AG04450 (cell line): ENCODE measurements at places on chromosomes 7 and 10.
A peak's percentile ranks its signal among the peaks of the same experiment; 100 is the strongest.

DNA sequence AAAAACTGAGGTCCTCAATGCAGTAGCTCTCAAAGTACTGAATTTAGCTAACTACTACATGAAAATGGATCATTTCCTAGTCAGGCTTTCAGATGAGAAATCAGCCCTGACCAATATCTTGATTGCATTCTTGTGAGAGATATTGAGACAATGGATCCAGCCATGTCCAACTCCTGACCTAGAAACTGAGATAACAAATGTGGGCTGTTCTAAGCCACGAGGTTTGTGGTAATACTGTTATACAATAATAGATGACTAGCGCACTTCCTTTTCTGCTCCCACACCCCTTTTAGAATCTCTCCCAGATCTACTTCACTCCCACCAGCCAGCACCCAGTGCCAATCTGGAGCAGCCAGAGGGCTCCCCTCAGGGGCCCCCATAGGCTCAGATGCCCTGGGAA lies 209.3 kb upstream of the KMT2E start:
- no peak for DNase-seq

- no peak for DNase-seq
Measured at GRCh38 chr7:86706406-86706805, 62.7 kb downstream of the GRM3 start.

DNA sequence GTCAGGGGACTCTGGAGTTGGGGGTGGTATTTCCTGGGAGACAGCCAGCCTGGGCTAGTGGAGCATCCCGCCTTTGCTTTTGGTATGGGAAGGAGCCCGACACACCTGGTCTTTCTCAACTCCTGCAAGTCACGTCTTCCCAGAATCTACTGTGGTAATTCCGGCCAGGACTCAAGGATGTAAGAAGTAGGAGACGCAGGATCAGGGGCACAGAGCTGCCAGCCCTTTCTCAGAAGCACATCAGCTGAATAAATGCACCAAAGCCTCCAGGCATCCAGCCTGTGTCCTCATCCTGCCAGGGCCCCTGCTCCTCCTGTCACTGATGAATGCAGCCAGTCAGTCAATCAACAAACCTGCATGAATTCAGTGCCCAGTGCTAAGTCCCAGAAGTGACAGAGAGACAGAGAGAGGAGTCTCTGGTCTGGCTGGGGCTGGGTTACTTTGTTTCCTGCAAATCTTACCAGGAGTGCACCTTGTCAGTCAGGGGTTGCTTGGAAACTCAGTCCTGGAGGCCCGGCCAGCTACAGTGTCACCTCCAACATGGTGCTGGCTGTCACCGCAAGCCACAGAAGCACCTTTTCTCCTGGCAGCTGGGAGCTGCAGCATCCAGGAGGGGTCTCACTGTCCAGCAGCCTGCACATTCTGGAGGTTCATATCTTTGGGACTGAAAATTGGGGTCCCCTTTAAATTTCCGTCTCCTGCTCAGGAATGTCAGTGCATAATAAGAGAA lies 101.8 kb downstream of the PTPRE start:
- DNase-seq = no peak

DNA sequence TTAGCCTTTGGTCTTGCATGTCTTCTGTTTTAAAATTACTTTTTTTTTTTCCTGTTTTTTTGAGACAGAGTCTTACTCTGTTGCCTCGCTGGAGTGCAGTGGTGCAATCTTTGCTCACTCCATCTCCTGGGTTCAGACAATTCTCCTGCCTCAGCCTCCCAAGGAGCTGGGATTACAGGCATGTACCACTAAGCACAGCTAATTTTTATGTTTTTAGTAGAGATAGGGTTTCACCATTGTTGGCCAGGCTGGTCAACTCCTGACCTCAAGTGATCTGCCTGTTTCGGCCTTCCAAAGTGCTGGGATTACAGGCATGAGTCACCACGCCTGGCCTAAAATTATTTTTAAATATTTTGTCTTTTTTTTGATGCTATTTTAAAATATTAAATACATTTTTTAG lies 38.5 kb downstream of the MLLT10 start:
- DNase-seq = no peak

GRCh38 chr7:75066521-75066920 lies 7.1 kb downstream of the RCC1L start:
- no peak for DNase-seq

DNA sequence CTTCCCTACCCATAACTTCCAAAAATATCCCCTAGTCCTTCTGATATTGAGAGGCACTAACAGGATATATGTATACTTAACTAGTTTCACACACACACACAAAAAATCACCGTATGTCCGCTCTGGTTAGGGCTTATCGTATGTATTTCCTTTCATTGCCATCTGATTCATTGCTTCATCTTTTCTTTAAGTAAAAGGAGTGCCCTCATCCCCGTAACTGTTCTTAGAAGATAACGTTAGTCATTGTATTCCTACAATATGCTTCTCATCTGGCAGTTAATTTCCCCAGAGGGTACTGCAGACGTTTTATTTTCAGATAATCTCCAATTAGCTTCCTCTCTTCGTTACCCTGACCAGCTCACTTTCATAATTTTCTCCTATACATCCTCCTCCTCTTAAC lies 37.3 kb downstream of the NRCAM start:
- DNase-seq = no peak

DNA sequence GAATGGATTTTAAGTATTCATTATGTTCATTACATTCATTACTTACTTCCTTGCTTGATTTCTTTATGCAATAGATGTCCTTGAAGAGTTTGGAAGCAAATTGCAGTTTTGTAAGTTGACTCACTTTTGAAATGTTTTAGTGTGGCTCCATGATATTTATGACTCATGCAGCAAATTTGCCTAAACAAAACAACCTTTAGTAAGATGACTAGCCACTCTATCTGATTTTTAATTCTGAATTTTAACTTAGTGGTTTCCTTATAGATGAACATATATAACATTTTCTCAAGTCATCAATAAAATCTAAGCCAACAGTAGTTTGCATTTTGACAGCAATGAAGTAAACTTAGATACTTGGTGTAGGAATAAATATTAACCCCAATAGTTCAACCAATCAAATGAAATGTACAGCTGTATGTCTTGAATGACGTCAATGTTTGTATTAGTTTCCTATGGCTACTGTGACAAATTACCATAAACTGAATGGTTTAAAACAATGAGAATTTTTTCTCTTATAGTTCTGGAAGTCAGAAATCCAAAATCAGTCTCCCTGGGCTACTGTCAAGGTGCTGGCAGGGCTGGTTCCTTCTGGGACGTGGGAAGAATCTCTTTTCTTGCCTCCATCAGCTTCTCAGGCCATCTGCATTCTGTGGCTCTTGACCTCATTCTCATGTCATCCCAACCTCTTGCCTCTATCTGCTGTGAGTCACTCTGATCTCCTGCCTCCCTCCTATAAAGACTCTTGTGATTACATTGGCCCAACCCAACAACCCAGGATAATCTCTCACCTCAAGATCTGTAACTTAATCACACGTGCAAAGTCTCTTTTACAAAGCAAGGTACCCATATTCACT lies 73.4 kb downstream of the AHR start:
- DNase-seq = peak; percentile 89

DNA sequence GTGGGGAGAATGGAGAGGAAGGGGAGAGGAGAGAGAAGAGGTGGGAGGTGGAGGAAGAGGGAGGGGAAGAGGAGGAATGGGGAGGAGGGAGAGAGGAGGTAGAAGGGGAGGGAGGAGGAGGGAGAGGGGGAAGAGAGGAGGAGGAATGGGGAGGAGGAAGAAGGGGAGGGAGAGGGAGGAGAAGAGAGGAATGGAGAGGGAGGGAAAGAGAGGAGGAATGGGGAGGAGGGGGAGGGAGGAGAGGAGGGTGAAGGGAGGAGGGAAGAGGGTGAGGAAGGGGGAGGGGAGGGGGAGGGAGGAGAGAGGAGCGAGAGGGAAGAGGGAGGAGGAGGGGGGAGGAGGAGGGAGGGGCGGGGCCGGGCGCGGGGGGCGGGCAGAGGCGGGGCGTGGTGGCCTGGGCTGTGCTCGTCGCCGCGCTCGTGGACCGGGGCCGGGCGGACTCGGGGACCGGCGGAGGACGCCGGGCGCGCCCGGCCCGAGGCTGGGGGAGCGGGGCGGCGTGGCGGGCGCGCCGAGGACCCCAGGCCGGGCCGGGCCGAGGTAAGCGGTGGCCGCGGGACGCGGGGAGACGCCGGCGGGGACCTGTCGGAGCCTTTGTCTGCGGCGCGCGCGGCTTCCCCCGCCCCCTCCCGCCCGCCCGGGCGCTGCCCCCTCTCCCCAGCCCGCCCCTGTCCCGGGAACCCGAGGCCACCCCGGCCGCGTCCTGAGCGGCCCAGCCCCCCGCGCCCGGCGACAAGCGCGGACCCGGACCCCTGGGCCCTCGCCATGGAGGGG lies at the start of gene SLC29A4:
SLC29A4 (plus strand) TSS at position 401 of the 774 bp plus-strand sequence. CDS start 4,874 bp downstream, outside the sequence.
- no peak for DNase-seq

GRCh38 chr7:94022550-94022949 lies 18.4 kb upstream of the BET1 start:
- no peak for DNase-seq

DNA sequence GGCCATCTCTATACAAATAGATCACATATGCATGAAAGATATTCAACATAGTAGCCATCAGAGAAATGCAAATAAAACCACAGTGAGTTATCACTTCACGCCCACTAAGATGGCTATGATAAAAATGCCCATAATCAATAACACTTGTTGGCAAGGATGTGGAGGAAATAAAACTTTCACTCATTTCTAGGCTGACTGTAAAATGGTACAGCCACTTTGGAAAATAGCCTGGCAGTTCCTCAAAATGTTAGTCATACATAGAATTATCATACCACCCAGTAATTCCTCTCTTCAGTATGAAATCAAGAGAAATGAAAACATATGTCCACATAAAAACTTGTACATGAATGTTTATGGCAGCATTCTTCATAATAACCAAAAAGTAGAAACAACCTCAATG lies 324.9 kb downstream of the LRRTM3 start:
- DNase-seq = no peak

DNA sequence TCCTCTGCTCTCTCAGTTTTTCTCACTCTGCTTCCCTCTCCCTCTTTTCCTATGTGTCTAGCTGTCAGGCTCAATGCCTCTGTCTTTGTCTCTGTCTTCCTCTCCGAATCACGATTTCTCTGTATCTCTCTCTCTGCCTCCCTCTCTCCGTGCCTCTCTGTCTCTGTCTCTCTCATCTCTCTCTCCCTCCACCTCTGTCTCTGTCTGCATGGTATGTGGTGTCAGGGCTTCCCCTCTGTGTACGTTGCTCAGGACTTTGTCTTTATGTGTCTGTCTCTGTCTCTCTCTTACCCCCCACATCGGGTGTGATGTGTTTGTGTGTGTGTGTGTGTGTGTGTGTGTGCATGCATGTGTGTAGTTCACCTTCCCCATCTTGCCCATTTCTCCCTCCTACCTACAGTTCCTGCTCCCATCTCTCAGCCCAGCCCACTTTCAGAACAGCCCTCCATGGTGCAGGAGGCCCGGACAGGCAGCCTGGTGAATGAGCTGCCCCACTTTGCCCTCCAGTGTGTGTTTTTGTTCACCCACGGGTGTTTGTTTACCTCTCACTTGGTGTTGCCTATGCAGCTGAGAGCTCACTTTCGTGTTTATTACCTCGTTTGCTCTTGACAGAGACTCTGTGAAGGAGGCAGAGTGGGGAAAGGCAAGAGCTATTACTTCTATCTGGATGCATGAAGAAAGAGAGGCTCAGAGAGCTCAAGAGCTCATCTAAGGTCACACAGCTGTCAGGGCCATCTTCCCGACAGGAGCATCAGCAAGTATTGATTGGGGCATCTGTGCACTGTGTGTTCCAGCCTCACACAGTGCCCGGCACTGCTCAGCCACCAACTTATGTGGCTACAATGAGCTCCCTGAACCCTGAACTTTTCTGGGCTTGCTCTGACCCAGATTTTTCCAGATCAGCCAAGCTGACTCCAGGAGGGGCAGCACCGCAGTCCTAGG lies 163.5 kb upstream of the ZMIZ1 start:
- no peak for DNase-seq

DNA sequence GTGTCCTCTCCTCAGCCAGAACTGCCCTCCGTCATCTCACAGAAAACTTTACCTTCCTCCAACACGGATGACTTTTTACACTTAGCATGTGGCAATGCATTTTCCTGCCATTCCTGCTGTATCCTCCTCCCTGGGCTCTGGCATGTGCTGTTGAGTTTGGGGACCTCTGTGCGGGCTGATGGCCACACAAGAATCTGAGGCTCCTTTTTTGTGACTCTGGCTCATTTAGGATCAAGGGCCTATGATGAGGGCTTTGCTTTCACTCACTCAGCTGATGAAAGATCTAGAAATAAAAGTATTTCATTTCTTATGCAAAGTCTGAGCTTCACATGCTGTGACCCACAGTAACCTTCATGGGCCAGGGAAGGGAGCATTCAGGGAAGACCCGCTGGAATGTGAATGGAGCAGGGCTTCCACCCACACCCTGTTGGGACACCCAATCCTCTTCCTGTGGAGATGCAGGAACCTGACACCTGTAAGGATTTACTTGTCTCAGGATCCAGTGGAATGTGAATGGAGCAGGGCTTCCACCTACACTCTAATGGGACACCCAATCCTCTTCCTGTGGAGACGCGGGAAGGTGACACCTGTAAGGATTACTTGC lies 500.3 kb upstream of the MKI67 start:
- no peak for DNase-seq

- DNase-seq = peak; percentile 10
Measured at GRCh38 chr7:1611708-1612241, 41.9 kb upstream of the PSMG3 start.

DNA sequence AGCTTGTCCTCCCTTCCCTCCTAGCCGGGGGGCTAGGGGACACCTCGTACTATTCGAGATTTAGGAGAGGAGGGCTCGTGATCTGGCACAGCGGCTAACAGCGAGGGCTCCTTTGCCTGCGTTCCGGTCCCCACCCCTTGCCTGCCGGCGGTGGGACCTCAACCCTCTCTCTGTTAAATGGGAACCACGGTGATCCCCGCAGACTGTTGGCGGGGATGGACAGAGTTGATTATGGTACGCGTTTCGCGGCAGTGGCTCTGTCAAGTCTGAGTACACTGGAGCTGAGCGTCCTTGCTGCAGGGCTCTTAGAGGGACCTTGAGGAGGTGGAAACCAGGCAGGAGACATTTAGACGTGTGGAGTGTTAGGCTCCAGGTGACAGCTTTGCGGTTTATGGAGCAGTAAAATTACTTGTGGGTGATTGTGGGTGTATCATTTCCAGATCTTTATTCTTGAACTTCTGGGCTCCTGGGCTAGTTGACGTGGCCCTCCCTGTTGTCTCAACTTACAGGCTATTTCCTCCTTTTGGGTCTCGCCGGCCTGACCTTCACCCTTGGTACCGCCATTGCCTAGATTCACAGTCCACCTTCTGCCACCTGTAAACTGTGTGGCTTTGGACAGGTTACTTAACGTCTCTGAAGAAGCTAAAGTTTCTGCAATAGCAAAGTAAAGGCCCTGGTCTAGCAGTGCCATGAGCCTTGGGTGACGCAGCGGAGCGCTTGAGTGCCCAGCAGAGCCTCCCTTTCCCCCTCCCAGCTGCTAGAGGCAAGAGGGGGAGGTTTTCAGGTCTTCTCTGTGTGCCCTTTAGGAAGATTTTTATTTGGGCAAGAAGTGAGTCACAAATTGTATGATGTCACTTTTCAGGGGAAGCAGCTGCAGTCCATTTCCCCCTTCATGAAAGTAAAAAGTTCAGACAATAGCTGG lies 739 bp downstream of the CASP7 start:
- peak; percentile 37 for DNase-seq

- DNase-seq = no peak
Measured at GRCh38 chr10:132735341-132735775, 50.6 kb downstream of the NKX6-2 start.
